ENCODE measurements at places on chromosomes 16 and 17.
A peak's percentile ranks its signal among the peaks of the same experiment; 100 is the strongest.

- DNase-seq: peak; percentile 38
These were observed 12.1 kb upstream of the CBFB start for GRCh38 chr16:67016681-67017420.

DNA sequence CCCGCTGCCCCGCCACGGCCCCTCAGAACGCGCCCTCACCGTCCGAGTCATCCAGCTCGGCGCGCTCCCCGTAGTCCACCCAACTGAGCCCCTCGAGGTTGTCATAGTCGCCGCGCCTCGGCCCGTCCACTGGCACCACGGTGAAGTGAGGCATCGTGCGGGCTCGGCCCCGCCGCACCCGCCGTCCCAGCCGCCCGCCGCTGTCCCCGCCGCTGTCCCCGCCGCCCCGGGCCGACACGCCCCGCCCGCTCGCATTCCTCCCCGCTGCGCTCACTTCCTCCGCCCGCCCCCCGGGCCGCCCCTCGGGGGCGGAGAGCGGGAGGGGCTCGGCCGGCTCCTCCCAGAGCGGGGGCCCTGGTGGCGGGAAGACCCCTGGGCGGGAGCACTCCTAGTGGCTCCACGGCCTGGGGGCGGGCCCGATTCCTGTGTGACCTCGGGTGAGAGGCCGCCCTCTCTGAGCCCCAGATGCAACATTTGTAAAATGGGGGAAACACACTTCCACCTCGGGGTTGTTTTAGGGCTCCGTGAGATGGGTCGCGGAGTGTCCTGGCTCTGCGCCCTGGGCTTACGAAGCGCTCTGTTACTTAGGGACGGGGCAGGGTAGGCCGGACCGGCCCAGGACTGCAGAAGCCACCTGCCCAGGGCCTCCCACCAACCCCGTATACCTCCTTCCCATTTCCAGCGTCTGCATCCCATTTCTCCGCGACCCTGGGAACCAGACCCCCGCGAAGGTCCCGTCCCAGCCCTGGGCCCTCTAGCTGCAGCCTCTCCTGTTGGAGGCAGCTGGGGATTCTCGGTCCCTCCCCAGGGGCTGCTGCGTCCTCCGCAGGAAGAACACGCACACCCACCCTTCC lies at the start of gene SLC12A4:
Gene SLC12A4 (minus strand): TSS at position 238 of the 854 bp plus-strand sequence. CDS start 84 bp downstream, at position 154.
- peak; percentile 96 for DNase-seq

DNA sequence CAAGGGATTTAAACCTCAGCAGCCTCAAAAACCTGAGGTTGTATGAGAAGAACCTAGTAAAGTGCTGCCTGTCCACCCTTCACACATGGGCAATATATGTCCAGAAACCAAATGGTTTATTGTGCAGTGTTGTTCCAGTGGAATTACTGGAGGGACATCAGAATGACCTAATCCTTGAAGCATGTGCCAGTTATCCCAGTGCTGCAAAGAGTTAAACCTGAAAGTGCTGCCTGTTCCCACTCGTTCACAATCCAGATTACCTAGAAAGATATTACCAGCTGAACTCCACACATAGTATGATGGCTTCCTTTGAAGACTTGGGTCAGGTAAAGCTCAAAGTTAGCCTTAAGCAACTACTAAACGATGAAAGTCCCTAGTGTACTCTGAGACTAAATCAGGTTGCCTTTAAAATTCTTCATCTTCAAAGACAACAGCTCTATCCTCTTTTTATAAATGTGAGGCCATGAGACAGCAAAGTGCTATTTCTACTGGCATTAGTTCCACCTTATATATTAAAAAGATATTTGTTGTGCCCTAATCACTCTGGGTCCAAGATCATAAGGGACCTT lies 133.1 kb downstream of the SNX11 start:
- no peak for DNase-seq

GRCh38 chr16:17793354-17793753 lies 322.6 kb upstream of the XYLT1 start:
- no peak for DNase-seq

DNA sequence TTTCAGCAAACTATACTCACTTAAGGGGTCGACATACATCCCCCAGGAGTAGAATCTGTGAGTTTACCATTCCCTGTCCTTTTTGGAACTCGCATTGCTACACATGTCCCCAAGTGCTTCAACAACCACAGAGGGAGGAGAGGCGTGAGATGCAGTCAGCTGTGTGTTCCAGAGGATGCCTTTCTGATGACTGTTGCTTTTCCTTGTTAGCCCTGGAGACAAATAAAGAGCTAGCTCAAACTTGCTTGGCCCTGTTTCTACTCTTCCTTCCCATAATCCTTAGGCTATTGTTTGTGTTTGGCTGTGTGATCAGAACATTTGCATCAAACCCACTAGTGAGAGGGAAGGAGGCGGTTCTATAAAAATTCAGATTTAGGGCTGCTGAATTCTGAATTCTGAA lies 264.0 kb downstream of the ENGASE start:
- DNase-seq: no peak

- DNase-seq: no peak
These were observed 277.1 kb downstream of the XYLT1 start for GRCh38 chr16:17193566-17194100.

DNA sequence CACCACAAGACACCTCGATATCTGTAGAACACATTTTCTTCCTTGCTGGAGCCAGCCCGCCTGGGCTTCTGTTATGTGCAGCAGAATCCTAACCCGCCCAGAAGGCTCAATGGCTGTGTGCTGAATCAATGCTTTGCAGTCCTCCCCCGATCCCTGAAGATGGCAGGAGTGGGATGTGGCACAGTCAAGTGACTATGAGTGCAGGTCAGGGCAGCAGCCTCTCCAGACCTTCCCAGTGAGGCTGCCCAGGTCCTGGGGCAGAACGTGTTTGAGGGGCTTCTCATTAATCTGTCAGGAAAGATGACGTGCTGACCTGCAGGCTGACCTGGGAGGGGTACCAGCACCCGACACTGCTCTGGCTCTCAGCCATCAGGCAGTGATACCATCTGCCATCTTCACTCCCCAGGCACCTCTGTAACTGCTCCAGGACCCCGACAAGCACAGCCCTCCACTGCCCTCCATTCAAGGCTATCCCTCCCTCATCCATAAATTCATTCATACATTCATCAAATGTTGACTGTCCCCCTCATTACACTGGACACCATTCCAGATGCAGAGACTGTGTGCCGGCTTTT lies 35.2 kb downstream of the LRRC75A start:
- DNase-seq: no peak

GRCh38 chr16:56237451-56237930 lies 46.2 kb downstream of the GNAO1 start:
- DNase-seq: no peak

DNA sequence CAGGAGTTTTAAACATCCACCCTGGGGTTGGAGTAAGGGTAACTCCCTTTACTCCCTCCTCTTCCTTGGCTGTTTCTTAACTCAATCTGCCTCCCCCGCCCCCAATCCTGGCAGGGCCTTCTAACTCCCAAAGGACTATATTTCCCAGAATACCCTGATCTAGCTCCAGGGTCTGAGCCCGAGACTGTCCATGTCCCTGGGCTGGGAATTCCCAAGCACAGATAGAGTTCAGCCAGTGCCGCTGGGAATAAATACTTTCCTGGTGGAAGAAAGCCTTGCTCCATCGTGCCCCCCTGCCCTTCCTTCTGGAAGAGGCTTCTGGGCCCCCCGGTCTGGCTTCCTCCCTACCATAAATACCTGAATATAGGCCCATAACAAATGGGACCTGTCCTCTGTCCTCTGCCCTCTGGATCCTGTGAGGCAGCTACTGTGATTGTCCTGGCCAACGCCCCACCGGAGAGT lies 10.2 kb downstream of the BAHCC1 start:
- DNase-seq: peak; percentile 91

DNA sequence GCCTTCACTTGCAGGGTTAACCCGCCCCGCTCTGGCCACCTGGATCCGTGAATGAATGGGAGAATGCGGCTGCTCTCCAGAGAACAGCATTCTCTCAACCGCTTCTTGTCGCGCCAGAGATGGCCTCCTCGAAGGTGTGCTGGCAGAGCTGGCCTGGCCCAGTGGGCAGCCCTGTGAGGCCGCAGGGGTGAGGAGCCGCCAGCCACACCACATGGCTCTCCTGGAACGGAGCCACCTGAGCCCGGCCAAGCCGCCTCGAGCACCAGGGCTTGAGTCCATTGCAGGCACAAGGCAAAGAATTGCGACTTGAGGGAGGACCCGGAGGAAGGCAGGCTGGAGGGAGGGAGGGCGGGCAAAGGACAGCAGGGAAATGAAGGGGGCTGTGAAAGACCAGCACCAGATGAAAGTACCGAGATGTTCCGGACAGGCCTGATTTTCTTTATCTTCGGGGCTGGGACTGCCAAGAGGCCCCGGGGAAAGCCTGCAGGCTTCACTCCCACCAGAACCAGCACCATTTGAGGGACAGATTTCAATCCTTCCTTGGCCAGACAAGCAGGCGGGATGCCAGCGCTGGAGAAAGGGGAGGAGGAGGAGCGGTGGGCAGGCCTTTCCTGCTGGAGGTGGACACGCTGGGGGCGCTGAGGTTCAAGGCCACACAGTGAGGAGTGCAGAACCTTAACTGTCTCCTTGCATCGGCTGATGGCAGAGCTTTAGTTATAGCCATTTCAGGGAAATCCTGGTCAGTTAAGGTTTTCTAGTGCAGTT lies 69.4 kb downstream of the MRC2 start:
- peak; percentile 81 for DNase-seq

- no peak for DNase-seq
These were observed 73.3 kb upstream of the MTMR4 start for GRCh38 chr17:58587713-58588117.

- no peak for DNase-seq
These were observed 78.8 kb downstream of the ZFHX3 start for GRCh38 chr16:72969146-72969545.

GRCh38 chr17:48001197-48001596 lies 30.3 kb downstream of the CDK5RAP3 start:
- DNase-seq: no peak

DNA sequence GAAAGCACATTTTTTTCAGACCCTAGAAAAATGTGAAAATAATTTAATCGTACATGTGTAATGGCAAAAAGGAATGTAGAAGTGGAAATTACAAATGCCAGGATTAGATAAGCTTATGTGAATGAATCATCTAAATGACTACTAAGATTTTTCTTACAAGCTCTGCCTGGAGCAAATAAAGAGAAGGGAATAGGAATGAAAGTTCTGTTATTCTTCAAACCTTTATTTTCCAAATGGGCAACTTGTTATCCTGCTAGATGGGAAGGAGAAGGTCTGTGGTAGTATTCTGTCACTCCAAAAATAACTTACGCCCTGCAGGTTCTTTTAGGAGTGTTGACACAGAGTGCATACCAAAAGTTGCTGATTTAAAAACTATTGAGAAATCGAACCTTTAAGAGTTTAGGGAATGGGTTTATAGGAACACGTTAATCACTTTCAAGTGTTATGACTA lies 9.7 kb downstream of the CTCF start:
- DNase-seq: no peak

- no peak for DNase-seq
These were observed 6.2 kb downstream of the MT2A start for GRCh38 chr16:56614549-56614991.

- DNase-seq: no peak
These were observed at the start of gene CHST6 for GRCh38 chr16:75495076-75495674. Gene CHST6 (minus strand): TSS chr16:75495441. CDS start chr16:75479828, 15,613 bp downstream.

- no peak for DNase-seq
These were observed 32.0 kb downstream of the GSE1 start for GRCh38 chr16:85645021-85645589.

Data from posterior vena cava (tissue), 2 donors.